CD4-positive, alpha-beta T cell treated with Interleukin-1 beta for 1 hour (primary cell): ENCODE measurements at places on chromosomes 2 and 18.
A peak's percentile ranks its signal among the peaks of the same experiment; 100 is the strongest.

- DNase-seq: no peak
Measured at GRCh38 chr2:64192664-64193105, 48.5 kb upstream of the PELI1 start.

GRCh38 chr18:8780227-8780626 lies 74.9 kb downstream of the MTCL1 start:
- DNase-seq: no peak

GRCh38 chr2:191869781-191870180 lies 22.9 kb upstream of the CAVIN2 start:
- DNase-seq: no peak

- DNase-seq: no peak
Measured at GRCh38 chr18:3993941-3994687, 461.0 kb downstream of the DLGAP1 start.

GRCh38 chr2:236501026-236501425 lies 68.6 kb upstream of the ACKR3 start:
- no peak for DNase-seq

DNA sequence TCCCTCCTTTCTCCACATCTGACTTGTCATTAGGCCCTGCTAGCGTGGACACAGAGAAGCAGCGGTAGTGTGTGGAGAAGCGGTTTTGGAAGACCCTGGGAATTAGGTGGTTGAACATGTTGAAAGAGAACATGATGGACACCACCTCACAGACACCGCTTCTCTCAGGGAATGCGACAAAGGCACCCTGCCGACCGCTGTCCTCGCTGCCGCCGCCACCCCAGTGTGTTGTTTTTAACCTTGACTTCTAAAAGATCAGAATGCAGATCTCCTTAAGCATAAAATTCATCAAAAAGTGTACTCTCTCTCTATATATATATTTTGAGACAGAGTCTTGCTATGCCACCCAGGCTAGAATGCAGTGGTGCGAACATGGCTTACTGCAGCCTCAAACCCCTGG lies 33.2 kb downstream of the AQP4 start:
- DNase-seq: no peak

DNA sequence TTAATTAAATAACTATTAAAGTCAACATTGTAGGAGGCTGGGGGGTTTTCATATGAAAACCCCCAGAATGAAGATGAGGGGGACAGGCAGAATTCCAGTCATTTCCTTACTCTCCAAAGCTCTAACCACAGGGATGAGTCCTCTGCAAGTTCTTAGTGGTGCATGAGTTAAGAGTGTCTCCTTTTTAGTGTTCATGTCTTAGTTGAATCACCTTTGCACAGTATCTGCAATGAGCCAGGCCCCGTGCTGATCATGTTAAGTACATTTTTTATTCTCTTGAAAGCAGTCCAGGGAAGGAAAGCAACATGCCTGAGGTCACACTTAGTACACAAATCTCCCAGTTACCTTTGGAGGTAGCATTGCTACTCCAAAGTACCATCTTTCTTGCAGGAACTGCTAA lies 25.7 kb upstream of the MSGN1 start:
- no peak for DNase-seq

DNA sequence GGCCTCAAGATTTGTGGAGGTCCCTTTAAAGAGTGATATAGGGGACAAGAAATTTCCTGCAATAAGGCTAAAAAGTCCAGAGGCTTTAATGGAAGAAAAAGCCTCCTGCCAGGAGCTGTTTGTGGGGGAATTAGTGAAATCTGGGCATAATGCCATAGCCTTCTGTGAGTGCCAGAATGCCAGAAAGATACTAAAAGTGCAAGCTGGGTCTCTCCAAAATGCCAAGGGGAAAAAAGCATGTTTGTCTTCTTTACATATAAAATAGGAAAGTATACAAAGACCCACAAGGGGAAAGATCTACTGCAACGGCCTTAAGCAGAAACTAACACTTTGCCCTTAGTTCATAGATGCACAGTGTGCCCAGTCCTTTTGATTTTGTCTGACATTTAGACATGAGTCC lies 647.7 kb upstream of the ZNF804A start:
- no peak for DNase-seq

DNA sequence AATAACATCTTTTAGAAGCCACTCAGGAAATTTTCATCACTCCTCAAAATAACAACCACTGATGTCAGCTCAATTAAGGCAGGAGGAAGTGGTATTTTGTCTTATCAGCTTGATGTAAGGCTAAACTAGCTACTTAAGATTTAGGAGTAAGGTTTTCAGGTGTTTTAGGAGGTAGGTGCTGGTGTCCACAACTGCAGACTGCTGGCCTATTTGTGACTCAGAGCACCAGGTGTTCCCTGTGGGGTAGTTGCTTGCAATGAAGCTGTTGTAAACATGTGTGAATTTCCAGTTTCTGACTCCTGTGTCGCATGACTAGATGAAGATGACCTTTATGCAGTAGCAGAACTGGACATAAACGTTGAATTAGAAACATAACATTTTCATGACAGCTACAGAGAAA lies 164.2 kb downstream of the THSD7B start:
- no peak for DNase-seq

GRCh38 chr18:59579509-59579908 lies 117.7 kb downstream of the CCBE1 start:
- no peak for DNase-seq

- no peak for DNase-seq
Measured at GRCh38 chr2:160868891-160869290, 291.3 kb upstream of the TANK start.

DNA sequence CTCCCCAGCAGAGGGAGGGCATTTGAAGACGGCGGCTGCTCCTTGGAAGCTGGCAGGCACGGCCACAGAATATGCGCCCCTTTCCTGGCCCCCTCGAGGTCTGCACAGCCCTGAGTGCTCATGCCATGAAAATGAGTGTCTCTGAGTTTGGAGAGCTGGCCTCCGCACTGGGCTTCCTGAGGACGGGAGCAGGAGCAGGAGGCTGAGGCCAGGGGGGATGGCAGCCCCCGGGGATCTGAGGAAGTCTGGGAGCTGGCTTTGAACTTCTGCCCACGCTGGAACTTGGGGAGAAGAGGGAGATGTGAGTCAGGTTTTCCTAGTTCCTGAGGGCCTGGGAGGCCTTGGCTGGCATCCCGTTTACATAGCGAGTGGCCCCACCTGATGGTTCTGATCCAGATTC lies 47.0 kb downstream of the RRM2 start:
- DNase-seq: no peak

GRCh38 chr2:73640511-73640911 lies 1.7 kb downstream of the NAT8 start:
- no peak for DNase-seq

- DNase-seq: no peak
Measured at GRCh38 chr2:233059547-233059796, 670 bp upstream of the INPP5D start.

GRCh38 chr2:1550076-1550475 lies 136.8 kb downstream of the TPO start:
- DNase-seq: no peak

- DNase-seq: peak; percentile 20
Measured at GRCh38 chr18:58195278-58195765, 151.3 kb downstream of the NEDD4L start.

DNA sequence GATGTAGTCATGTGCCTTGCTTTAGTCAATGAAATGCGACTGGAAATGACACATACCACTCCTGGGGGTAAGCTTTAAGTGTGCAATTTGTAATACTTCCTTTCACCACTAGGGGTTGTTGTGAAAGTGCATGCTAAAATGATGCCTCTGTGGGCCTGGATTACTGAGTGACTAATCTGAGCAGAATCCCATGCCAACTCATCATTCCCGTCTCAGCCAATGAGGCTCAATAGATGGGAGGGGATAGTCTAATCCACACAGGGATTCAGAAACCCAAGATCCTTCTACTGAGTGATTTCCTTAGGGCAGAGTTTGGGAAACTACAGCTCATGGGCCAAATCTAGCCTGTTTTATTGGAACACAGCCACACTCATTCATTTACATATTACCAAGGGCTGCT lies 54.0 kb downstream of the HRH4 start:
- no peak for DNase-seq

DNA sequence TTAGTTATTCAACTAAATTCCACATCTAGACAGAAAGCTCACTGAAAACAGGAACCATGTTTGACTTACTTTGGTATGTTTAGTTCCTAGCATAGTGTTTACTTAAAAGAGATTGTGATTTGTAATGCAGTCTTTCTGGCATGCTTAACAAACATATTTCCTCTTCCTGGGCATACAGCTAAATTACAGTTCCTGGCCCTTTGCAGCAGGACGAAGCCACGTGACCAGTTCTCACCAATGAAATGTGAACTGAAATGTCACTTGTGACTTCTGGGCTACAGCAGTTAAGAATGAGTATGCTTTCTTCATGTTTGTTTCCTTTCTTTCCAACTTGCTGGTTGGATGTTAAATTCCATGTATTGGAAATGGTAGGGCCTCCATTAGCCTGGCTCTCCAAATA lies 330.5 kb downstream of the FIGN start:
- no peak for DNase-seq

- DNase-seq: no peak
Measured at GRCh38 chr2:7891312-7891711, 790.5 kb upstream of the ID2 start.

- DNase-seq: no peak
Measured at GRCh38 chr2:127179766-127180165, 40.3 kb downstream of the CYP27C1 start.

DNA sequence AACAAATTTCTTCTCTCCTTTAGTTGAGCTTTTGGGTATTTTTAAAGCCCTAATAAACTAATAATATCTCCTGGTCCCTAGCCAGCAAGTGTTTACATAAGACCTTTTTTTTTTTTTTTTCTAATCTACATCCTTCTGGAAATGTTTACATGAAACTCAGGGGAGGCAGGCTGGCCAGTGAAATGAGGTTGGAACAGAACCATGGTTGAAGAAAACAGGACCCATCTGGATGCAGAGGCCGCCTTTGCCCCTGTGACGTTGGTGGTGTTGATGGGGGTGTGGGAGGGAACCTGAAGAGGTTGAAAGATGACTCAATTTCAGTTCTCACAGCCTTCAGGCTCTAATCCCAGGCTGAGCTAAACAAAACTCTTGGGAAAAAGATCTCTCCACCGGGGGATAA lies 118.5 kb downstream of the NRP2 start:
- no peak for DNase-seq

- DNase-seq: no peak
Measured at GRCh38 chr18:3450799-3451182, 819 bp downstream of the TGIF1 start.

DNA sequence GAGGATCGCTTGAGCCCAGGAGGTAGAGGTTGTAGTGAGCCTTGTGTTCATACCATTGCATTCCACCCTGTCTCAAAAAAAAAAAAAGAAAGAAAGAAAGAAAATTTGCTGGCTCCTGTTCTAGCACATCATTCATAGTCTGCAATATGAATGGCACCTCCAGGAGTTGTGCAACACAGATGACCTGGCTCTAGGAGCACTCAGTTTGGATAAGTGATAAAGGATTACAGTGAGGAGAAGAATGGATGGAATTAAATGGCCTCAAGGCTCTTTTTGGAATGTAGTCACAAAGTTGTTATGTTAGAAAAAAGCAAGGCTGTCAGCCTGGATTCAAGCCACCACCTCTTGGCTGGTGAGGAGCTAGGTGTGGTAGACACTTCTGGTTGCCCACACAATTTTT lies 21.5 kb upstream of the SPRED2 start:
- no peak for DNase-seq

- DNase-seq: no peak
Measured at GRCh38 chr2:186546846-186547245, 43.0 kb upstream of the ITGAV start.

- no peak for DNase-seq
Measured at GRCh38 chr2:156526950-156527636, 90.9 kb downstream of the GPD2 start.

- DNase-seq: peak; percentile 62
Measured at GRCh38 chr2:85887566-85888019, 1.2 kb downstream of the ST3GAL5 start.

- DNase-seq: no peak
Measured at GRCh38 chr2:199851883-199852282, 891 bp upstream of the FTCDNL1 start.

DNA sequence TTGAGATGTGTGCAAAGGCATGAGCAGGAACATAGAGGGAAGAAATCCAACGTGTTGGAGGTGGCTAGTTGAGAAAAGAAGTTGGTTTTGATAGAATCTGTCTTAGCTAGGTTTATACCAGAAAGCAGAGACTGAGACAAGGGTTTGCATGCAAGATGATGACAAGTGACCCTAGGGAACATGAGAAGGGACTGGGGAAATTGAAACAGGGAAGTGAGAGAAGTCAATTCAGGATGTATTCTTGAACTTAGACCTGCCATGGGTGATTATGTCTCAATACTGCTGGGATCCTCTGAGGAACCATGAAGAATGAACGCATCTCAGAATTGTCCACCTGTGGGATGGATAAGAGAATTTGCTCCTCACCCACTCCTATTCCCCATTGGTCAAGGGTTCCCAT lies 20.5 kb downstream of the IL36A start:
- DNase-seq: no peak

GRCh38 chr2:165163761-165164160 lies 40.1 kb downstream of the SCN3A start:
- no peak for DNase-seq

- no peak for DNase-seq
Measured at GRCh38 chr18:69664399-69664798, 263.7 kb downstream of the DOK6 start.

- no peak for DNase-seq
Measured at GRCh38 chr2:196275646-196276352, 104.4 kb upstream of the STK17B start.

- no peak for DNase-seq
Measured at GRCh38 chr2:133760376-133760775, 192.1 kb upstream of the NCKAP5 start.

- DNase-seq: no peak
Measured at GRCh38 chr2:159609811-159610549, 6.4 kb downstream of the BAZ2B start.

GRCh38 chr2:169838743-169839489 lies 11.7 kb downstream of the UBR3 start:
- DNase-seq: no peak

- DNase-seq: no peak
Measured at GRCh38 chr2:13858626-13859025, 773.9 kb upstream of the LRATD1 start.
